Uterus (tissue), 4 donors: ENCODE measurements at places on chromosomes 6 and 20. TPM values are rescaled to one million over a fixed set of nuclear protein-coding genes. Genes with fewer than 3 reads are reported as not detected.
A peak's percentile ranks its signal among the peaks of the same experiment; 100 is the strongest.

- no peak overlapping the region for H3K4me3 ChIP-seq
- no peak overlapping the region for H3K27ac ChIP-seq
- no peak for DNase-seq
- H3K36me3 ChIP-seq: no peaks in the 10 kb centered on the region
- H3K27me3 ChIP-seq: no peaks in the 10 kb centered on the region
- no peaks in the 10 kb centered on the region for H3K4me1 ChIP-seq
These were observed 56.4 kb upstream of the IYD start for GRCh38 chr6:150312395-150312794.

- no peaks in the 10 kb centered on the region for H3K27me3 ChIP-seq
- peak overlapping the region; percentile 55 for H3K27ac ChIP-seq
- peak overlapping the region; percentile 41 for H3K4me3 ChIP-seq
- peaks cover 11% of the 10 kb centered on the region for H3K4me1 ChIP-seq
- no peaks in the 10 kb centered on the region for H3K36me3 ChIP-seq
These were observed 590 bp downstream of the SLCO4A1 start for GRCh38 chr20:62642666-62643520.

DNA sequence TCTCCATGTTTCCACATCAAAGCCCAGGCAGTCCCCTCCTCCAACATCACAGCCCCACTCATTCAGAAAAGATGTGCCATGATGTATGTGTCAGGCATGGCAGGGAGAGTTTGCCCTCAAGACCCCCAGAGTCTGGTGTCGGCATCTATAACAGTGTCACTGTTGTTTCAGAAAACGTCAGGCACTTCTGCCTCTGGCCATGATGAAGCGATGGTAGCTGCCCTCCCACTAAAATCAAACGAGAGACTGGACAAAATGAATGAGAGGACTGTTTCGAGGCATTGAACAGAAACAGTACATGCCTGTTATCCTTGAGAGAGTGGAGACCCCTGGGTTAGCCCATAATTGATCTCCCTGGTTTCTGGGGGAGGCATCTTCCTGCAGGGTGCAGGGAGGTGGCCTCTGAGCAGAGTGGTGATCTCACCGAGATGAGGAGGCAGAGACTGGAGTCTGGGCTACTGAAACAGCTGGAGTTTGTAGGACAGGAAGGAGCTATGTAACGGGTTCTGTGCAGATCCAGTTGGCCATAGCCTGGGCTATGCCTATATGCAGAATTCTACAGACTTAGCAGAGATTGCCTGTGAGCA lies 144.5 kb downstream of the SYCP2 start:
- DNase-seq: no peak
- H3K4me3 ChIP-seq: no peak overlapping the region
- no peaks in the 10 kb centered on the region for H3K27me3 ChIP-seq

GRCh38 chr20:24522452-24523330 lies 53.3 kb downstream of the SYNDIG1 start:
- no peaks in the 10 kb centered on the region for H3K4me1 ChIP-seq
- DNase-seq: no peak
- no peaks in the 10 kb centered on the region for H3K36me3 ChIP-seq
- H3K4me3 ChIP-seq: no peak overlapping the region
- H3K27me3 ChIP-seq: no peaks in the 10 kb centered on the region

GRCh38 chr20:44601801-44602204 lies 19.4 kb downstream of the PKIG start:
- peak overlapping the region; percentile 94 for H3K27ac ChIP-seq
- H3K4me3 ChIP-seq: no peak overlapping the region
- no peaks in the 10 kb centered on the region for H3K27me3 ChIP-seq

GRCh38 chr6:170063431-170063830 lies 227.4 kb downstream of the DLL1 start:
- peak; percentile 5 for DNase-seq
- H3K4me1 ChIP-seq: no peaks in the 10 kb centered on the region
- no peak overlapping the region for H3K27ac ChIP-seq
- H3K36me3 ChIP-seq: no peaks in the 10 kb centered on the region
- no peaks in the 10 kb centered on the region for H3K27me3 ChIP-seq

DNA sequence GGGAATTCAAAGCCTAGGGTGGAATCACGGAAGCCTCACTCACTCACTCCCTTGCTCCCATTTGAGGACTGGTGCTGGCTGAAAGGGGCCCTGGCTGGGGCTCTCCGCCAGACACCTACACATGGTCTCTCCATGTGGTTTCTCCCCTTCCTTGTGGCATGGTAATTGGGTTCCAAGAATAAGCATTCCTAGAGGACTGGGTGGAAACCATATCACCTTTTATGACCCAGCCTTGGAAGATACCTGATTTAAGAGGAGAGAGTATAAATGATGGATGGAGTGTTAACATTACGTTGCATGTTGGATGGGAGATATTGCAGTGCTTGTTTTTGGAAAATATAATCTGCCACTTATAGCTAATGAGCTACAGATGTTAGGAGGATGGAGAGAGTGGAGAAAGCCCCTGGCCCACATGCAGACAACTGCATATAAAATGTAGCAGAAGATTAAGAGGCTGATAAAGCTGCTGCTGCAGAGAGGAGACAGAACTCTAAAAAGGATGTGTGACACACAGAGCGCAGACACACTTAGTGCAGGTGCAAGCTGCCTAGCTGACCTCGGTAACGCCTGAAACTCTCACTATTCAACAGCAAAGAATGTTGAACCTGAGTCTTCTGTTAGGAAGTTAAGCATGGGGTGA lies 23.3 kb upstream of the CDKN1A start:
- H3K4me3 ChIP-seq: no peak overlapping the region
- DNase-seq: no peak
- H3K27me3 ChIP-seq: no peaks in the 10 kb centered on the region
- no peaks in the 10 kb centered on the region for H3K36me3 ChIP-seq
- no peak overlapping the region for H3K27ac ChIP-seq

- H3K36me3 ChIP-seq: no peaks in the 10 kb centered on the region
- H3K4me3 ChIP-seq: no peak overlapping the region
- H3K4me1 ChIP-seq: no peaks in the 10 kb centered on the region
- no peak for DNase-seq
- H3K27ac ChIP-seq: no peak overlapping the region
- no peaks in the 10 kb centered on the region for H3K27me3 ChIP-seq
These were observed 101.6 kb downstream of the RAMACL start for GRCh38 chr6:166484863-166485262.

GRCh38 chr6:130815200-130816071 lies 11.8 kb upstream of the SMLR1 start:
- H3K27ac ChIP-seq: no peak overlapping the region
- no peaks in the 10 kb centered on the region for H3K4me1 ChIP-seq
- DNase-seq: no peak

DNA sequence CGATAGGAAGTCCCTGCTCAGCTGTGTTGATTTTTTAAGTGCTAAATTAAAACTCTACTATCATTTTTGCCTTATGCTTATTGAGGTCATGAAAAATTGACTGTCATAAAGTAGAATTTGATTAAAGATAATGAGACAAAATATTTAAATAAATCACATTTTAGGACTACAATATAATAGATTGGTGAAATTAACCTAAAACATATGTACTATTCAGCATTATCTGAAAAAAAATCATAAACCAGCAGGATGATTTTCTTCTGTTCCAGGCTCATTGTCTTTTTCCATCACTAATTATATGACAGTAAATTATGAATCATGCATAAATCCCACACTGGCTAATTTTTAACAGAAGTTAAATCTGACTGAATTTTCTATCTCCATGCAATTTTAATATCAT lies 373.6 kb upstream of the NRSN1 start:
- no peaks in the 10 kb centered on the region for H3K27me3 ChIP-seq
- no peak overlapping the region for H3K4me3 ChIP-seq
- H3K36me3 ChIP-seq: no peaks in the 10 kb centered on the region

DNA sequence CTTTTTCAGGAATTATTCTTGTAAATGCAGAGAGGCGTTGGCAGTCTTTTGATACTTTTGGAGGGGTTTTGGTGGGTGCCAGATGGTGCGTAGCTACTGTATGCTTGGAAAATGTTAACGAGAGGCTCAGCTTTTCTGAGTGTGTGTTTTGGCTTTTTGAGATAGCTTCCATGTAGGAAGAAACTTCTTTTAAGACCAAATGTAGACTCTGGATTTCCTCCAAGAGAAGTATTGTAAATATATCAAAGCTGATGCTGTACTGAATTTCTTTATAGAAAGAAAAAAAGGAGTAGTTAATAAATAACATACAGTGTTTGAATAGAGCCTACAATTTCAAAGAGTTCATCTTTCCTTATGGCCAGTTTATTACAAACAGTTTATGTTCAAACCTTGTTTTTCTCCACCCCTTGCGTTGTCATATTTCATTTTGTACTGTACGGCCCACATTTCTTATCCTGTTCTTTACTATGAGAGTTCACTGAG lies 16.7 kb downstream of the TIAM2 start:
- H3K4me1 ChIP-seq: no peaks in the 10 kb centered on the region
- H3K4me3 ChIP-seq: no peak overlapping the region
- no peak overlapping the region for H3K27ac ChIP-seq
- no peaks in the 10 kb centered on the region for H3K36me3 ChIP-seq

GRCh38 chr6:89581689-89582088 lies 56.9 kb downstream of the LYRM2 start:
- no peak overlapping the region for H3K27ac ChIP-seq
- H3K4me1 ChIP-seq: no peaks in the 10 kb centered on the region
- no peaks in the 10 kb centered on the region for H3K27me3 ChIP-seq
- H3K36me3 ChIP-seq: no peaks in the 10 kb centered on the region

DNA sequence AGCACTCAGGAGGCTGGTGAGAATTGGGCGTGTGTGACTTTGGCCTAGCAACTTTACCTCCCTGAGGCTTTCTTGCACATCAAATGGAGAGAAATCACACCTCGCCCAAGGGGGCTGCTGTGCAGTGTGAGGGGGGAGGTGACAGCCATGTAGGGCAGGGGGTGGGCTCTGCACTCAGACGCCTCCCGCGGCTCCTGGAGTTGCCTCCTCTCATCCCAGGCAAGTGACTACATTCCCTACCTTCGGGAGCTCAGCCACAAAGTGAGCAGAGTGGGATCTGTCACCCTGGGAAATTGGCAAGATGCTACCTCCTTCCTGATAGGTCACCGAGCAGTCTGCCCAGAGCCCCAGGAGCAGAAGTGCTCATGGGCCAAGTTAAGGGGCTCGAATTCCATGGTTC lies 56.0 kb downstream of the GCNT2 start:
- no peaks in the 10 kb centered on the region for H3K27me3 ChIP-seq
- no peaks in the 10 kb centered on the region for H3K36me3 ChIP-seq
- no peak overlapping the region for H3K27ac ChIP-seq
- DNase-seq: no peak
- H3K4me3 ChIP-seq: no peak overlapping the region

- H3K36me3 ChIP-seq: no peaks in the 10 kb centered on the region
- H3K27ac ChIP-seq: no peak overlapping the region
These were observed 39.5 kb downstream of the PKIB start for GRCh38 chr6:122649701-122650100.

GRCh38 chr6:42451333-42452170 lies at the start of gene TRERF1:
TSS of gene TRERF1 (minus strand) at chr6:42451926. CDS start at chr6:42269590, 182,336 bp downstream.
- peak; percentile 62 for DNase-seq
- peak within 1 kb of the TSS; percentile 81 for H3K4me3 ChIP-seq
- H3K27me3 ChIP-seq: no peaks in the 10 kb centered on the region
- peak within 1 kb of the TSS; percentile 93 for H3K27ac ChIP-seq

DNA sequence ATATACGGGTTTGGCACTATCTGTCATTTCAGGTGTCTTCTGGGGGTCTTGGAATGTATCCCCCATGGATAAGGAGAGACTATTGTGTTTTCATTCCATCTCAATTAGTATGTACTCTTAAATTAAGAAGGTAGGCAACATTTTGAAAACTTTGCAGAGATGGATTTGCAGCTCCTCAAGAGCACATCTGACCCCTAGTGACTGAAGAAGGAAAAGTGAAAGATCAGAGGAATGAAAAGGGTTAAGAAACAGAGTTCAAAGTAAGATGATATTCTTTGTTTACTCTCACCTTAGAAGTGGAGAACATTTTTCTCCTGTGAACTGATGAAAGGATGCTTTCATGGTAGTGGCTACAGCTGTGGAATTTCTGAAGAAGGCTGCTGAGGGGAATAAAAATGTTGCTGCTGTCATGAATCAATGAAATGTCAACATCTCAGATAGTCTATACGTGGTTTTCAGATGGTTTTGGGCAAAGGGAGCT lies 41.5 kb downstream of the SH3BGRL2 start:
- no peaks in the 10 kb centered on the region for H3K4me1 ChIP-seq
- H3K27me3 ChIP-seq: no peaks in the 10 kb centered on the region
- H3K27ac ChIP-seq: peak overlapping the region; percentile 49
- no peak for DNase-seq
- H3K4me3 ChIP-seq: no peak overlapping the region

GRCh38 chr6:1110941-1111349 lies 201.0 kb upstream of the FOXQ1 start:
- H3K36me3 ChIP-seq: no peaks in the 10 kb centered on the region
- H3K27ac ChIP-seq: no peak overlapping the region
- no peak for DNase-seq
- H3K4me1 ChIP-seq: no peaks in the 10 kb centered on the region
- H3K27me3 ChIP-seq: no peaks in the 10 kb centered on the region

- H3K36me3 ChIP-seq: no peaks in the 10 kb centered on the region
- H3K27me3 ChIP-seq: no peaks in the 10 kb centered on the region
- no peaks in the 10 kb centered on the region for H3K4me1 ChIP-seq
- DNase-seq: no peak
- no peak overlapping the region for H3K4me3 ChIP-seq
These were observed 147.9 kb downstream of the TFAP2B start for GRCh38 chr6:50966532-50966931.

DNA sequence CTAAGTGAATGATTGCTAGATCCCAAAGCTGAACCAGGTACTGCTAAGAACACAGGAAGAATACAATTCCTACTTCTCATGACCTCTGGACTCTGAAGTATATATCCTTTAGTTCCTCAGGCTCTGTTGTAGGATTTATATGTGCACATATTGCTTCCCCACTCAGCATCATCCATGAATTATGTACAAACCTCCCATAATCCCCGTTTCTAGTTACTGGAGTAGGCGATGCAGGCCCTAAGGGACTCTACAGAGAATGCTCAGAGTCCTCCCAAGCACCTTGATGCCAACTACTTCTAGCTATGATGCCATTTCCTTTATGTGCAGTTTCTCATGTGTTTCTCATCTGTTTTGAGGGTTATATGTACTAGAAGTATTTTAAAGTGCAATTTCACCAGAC lies 154.9 kb upstream of the EPHA7 start:
- H3K4me3 ChIP-seq: no peak overlapping the region
- no peaks in the 10 kb centered on the region for H3K27me3 ChIP-seq
- no peaks in the 10 kb centered on the region for H3K36me3 ChIP-seq
- no peak overlapping the region for H3K27ac ChIP-seq

- H3K4me1 ChIP-seq: no peaks in the 10 kb centered on the region
- no peaks in the 10 kb centered on the region for H3K36me3 ChIP-seq
- DNase-seq: no peak
- H3K4me3 ChIP-seq: no peak overlapping the region
- H3K27me3 ChIP-seq: no peaks in the 10 kb centered on the region
These were observed 60.4 kb downstream of the RAB44 start for GRCh38 chr6:36757943-36758508.

The GRM1 gene
- 0.12 TPM for total RNA-seq

The RIPOR3 gene
- 17.5 TPM for total RNA-seq

The DLK2 gene
- 3.3 TPM for total RNA-seq

The PSMF1 gene
- 61.9 TPM for total RNA-seq

The CPNE5 gene
- 33.8 TPM for total RNA-seq

The PXDC1 gene
- total RNA-seq: 42.4 TPM

The FAXC gene
- 9.1 TPM for total RNA-seq
